ENCODE measurements at places on chromosomes 2 and 18. TPM values are rescaled to one million over a fixed set of nuclear protein-coding genes. Genes with fewer than 3 reads are reported as not detected.

GRCh38 chr2:38619458-38620164 lies 16.9 kb upstream of the HNRNPLL start:
- no peak overlapping the region for H3K27ac ChIP-seq
- no peak for DNase-seq
- no peak overlapping the region for H3K4me3 ChIP-seq
- no peaks in the 10 kb centered on the region for H3K36me3 ChIP-seq

- DNase-seq: no peak
- H3K27me3 ChIP-seq: no peaks in the 10 kb centered on the region
- H3K4me3 ChIP-seq: no peak overlapping the region
Measured at GRCh38 chr2:68366083-68366560, 1.0 kb downstream of the PLEK start.

GRCh38 chr2:150119819-150120218 lies 367.6 kb downstream of the RND3 start:
- H3K36me3 ChIP-seq: no peaks in the 10 kb centered on the region
- H3K27ac ChIP-seq: no peak overlapping the region
- no peak for DNase-seq
- no peaks in the 10 kb centered on the region for H3K4me1 ChIP-seq
- H3K4me3 ChIP-seq: no peak overlapping the region

DNA sequence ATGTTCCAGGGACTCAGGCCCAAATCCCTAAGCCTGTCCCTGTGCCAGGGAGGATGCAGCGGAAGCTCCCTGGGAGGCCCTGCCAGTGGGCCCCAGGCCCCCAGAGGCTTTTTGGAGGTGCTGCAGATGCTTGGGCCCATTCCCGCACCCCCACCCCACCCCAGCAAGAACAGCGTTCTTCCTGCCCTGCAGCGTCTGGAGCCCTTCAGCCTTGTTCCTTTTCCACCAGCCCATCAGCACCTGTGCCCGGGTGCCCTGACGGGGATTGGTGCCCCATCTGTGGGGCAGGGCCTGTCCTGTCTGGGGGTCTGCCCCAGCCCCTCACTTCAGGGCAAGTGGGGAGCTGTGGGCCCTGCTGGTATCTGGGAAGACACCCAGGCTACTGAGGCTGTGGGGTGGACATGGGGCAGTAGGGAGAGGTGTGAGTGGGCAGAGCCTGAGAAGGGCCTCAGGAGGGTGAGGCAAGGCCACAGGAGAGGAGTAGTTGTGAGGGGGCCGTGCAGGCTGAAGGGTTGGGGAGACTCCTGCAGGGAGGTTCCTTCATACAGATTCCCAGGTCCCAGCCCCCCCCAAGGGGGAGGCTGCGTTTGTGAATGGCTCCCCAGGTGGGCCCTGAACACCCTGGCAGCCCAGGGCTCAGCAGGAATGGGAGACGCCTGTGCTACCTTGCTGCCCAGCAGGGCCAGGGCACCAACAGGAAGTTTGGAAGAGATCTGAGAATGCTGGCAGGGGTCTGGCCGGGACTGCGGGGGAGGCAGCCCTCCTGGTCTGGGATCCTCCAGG lies 2.4 kb downstream of the RNPEPL1 start:
- H3K27ac ChIP-seq: no peak overlapping the region
- peaks cover 16% of the 10 kb centered on the region for H3K4me1 ChIP-seq
- H3K36me3 ChIP-seq: no peaks in the 10 kb centered on the region

- H3K36me3 ChIP-seq: no peaks in the 10 kb centered on the region
- DNase-seq: no peak
- no peak overlapping the region for H3K27ac ChIP-seq
- H3K27me3 ChIP-seq: no peaks in the 10 kb centered on the region
- no peak overlapping the region for H3K4me3 ChIP-seq
Measured at GRCh38 chr18:5622905-5623304, 79.1 kb upstream of the EPB41L3 start.

DNA sequence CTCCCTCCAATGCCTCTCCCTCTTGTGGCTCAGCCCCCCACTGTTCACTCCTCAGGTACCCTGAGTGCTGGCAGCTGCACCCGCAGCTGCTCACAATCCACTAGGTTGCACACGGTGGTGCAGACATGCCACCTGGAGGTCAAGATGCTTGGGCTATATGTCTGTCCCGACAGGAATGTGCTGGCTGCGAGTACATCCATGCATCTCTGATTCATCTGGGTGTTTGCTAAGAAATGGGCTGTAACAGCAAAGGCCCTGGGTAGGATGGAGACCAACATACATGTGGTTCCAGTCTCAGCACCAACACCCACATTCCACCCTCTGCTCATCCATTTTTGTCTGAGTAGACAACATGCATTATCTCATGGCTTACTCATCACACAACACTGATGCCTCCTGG lies 31.3 kb downstream of the ANKMY1 start:
- no peak overlapping the region for H3K27ac ChIP-seq
- no peak for DNase-seq
- no peaks in the 10 kb centered on the region for H3K36me3 ChIP-seq
- no peak overlapping the region for H3K4me3 ChIP-seq

DNA sequence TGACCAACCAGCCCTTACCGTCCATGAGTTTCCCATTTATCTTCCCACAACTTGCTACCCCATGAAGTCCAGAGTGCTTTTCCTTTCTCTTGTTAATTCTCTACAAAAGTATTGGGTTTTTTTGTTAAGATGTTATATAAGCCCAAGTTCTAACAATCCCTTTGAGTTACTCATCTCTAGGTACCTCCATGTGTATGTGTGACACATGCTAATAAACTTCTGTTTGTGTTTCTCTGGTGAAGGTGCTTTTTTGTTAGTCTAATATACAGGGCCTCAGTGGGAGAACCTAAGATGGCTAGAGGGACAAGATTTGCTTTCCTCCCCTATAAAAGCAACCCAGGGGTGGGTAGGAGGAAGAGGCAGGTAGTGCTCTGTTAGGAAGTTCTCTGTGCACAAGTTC lies 31.8 kb upstream of the RMDN2 start:
- no peak overlapping the region for H3K4me3 ChIP-seq
- no peaks in the 10 kb centered on the region for H3K27me3 ChIP-seq
- no peak for DNase-seq
- no peaks in the 10 kb centered on the region for H3K36me3 ChIP-seq
- no peak overlapping the region for H3K27ac ChIP-seq
- peaks cover 6% of the 10 kb centered on the region for H3K4me1 ChIP-seq

- no peaks in the 10 kb centered on the region for H3K36me3 ChIP-seq
- H3K27ac ChIP-seq: no peak overlapping the region
- no peak for DNase-seq
- H3K27me3 ChIP-seq: no peaks in the 10 kb centered on the region
- H3K4me3 ChIP-seq: no peak overlapping the region
Measured at GRCh38 chr18:26438980-26439379, 109.4 kb downstream of the KCTD1 start.

GRCh38 chr2:174485788-174486562 lies 854 bp downstream of the GPR155 start:
- H3K4me3 ChIP-seq: peak overlapping the region; percentile 89
- H3K27ac ChIP-seq: no peak overlapping the region
- DNase-seq: peak; percentile 28
- H3K27me3 ChIP-seq: no peaks in the 10 kb centered on the region
- H3K36me3 ChIP-seq: no peaks in the 10 kb centered on the region

DNA sequence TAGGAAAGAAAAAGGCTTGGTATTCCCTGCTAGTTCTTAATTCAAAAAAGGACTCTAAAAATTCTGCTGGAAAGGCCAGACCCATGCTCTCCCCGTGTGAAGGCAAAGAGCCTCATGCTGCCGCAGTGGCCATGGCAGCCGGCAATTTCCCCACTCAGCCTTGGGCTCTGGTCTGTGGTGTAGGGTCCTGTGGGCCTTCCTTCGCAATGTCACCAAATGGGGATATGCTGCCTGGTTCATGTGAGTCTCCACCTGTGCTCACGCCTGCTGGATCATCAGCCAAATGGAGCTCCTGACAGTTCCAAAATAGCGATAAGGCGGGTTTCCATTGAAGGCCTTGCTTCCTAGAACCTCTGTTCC lies 282.8 kb upstream of the ATP5MC3 start:
- H3K27ac ChIP-seq: no peak overlapping the region
- H3K4me1 ChIP-seq: no peaks in the 10 kb centered on the region
- H3K27me3 ChIP-seq: no peaks in the 10 kb centered on the region

DNA sequence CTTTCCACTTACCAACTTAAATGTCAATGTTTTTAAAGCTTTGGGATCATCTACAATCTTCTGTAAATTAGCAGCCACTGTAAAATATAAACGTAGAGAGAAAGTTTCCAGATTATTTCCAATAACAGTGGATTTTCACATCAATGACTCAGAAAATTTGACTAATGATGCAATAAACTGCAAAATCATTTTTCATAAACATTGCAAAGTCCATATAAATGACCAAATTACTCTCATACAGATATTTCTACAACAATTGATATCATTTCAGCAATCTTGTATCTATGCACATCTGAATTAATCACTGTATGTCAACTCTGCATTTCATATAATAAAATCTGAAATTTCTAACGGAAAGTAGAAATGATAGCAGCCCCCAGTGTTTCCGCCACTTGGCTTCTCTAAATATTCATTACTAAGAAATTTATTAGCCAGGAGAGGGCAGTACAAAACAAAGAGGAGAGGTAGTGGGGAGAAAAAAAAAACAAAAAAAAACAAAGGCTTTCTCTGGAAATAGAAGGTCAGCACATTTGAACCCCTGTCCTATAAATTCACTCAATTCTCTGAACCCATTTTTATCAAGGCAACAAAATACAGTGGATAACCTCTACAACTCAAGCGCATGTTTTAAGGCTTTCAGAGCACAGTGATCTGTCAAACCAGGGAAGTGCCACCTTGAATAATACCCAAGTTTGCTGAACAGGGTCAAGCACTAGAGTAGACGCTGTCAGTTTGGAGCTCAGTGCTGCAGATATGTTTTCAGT lies 282.6 kb downstream of the STK39 start:
- H3K4me3 ChIP-seq: no peak overlapping the region
- H3K4me1 ChIP-seq: no peaks in the 10 kb centered on the region
- no peaks in the 10 kb centered on the region for H3K27me3 ChIP-seq
- no peaks in the 10 kb centered on the region for H3K36me3 ChIP-seq
- no peak for DNase-seq

DNA sequence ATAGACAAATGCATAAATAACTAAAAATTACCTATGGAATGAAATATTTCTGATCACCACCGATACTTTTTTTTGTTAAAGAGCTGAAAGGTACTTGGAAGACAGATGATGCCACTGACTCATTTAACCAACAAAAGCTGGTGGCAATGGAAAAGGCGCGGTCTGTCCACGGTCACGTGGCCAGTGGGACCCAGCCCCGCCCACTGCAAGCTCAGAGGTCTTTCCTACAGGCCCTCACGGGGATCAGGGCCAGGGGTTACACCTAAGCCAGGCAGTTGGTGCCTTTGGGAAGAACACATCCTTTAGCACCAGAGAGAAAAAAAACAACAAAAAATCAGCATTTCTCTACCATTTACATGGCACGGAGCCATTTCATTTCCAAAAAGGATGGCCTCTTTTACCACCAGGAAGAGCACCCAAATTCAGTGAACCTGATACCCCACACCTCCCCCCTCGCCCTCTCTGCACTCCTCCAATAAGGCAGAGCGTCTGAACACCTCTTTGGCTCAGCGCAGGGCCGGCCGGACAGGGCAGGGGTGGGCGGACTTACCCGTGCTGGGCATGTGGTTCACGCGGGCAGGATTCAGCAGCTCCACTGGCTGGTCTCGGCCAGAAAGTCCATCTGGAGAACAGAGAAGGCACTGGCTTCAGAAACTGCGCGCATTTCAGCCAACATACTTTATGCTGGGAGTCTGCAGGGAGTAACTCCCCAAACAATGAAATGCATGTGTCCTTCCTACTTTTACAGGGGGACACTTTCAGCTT lies 164.6 kb downstream of the HDAC4 start:
- H3K27me3 ChIP-seq: no peaks in the 10 kb centered on the region
- H3K27ac ChIP-seq: no peak overlapping the region
- H3K36me3 ChIP-seq: no peaks in the 10 kb centered on the region

DNA sequence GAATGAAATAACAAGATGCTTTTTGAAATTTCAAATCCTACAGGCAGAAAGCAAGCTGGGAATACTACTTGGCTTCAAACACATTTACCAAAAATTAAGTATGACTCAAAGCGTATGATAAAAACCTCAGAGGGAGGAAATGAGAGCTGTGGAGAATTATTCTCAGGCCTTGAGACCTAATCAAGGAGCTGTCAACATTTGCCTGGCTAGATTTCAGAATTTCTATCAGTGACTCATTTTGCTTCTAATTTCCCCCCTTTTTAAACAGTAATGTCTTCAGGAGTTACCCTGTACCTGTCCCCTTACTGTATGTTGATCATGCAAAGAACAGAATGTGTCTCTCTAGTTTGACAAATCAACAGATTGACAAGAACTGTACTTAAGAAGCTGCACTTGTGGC lies 1324.5 kb upstream of the DDX18 start:
- H3K27me3 ChIP-seq: no peaks in the 10 kb centered on the region
- no peak overlapping the region for H3K27ac ChIP-seq
- no peaks in the 10 kb centered on the region for H3K36me3 ChIP-seq
- no peak for DNase-seq
- H3K4me1 ChIP-seq: no peaks in the 10 kb centered on the region
- H3K4me3 ChIP-seq: no peak overlapping the region

DNA sequence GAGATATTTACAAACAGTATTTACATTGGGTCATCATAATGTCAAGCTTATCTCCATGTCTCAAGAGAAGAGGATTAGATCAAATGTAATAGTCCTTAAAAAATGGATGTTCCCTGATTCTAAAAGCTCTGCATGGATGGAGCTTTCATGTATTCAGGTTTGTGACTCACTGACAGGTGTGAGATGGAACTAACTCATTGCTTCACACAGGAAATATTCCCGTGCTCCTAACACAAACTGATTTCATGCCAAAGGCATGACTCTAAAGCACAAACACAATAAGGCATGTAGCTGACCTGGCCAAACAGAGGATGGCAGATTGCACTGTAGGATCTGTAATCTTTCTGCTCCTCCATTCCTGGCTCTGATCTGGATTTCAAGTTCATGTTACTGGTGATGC lies 110.0 kb downstream of the ALK start:
- no peak overlapping the region for H3K27ac ChIP-seq
- H3K4me1 ChIP-seq: no peaks in the 10 kb centered on the region
- DNase-seq: no peak
- H3K27me3 ChIP-seq: no peaks in the 10 kb centered on the region

DNA sequence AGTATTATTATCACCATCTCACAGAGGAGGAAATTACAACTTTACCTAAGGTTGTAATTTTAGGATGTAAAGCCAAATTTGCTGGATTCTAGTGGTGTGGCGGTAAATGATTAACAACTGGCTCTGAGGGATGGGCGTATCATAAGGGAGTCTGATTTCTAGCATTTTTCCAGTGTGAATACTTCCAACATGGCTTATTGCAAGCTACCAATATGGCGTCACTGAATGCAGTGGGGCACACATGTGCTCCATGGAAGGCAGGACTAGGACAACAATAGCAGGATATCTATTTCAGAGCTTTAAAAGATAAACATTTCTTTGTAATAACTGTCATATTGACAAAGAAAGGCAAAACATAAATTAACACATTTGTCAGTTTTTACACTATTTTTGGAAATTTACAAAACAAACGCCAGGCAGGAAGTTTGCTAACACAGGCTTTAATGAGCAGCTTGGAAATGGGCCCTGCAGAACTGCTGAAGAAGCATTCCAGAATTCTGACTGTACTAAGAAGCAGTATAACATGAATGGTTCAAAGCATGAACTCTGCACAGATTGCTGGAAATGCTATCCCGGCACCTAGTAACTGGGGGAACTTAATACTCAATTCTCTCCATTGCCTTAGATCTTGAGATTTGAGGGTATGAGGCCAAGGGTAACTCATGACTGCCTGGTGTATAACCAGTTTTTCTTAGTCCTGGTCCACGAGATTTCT lies 439.3 kb upstream of the MAP2 start:
- H3K27me3 ChIP-seq: no peaks in the 10 kb centered on the region
- no peak overlapping the region for H3K27ac ChIP-seq
- H3K4me1 ChIP-seq: no peaks in the 10 kb centered on the region
- DNase-seq: no peak
- no peak overlapping the region for H3K4me3 ChIP-seq

Gene SCG2
- 6.3 TPM for total RNA-seq

Gene WDR7
- 21.9 TPM for total RNA-seq

Gene FEV
- total RNA-seq: not detected

Measured in ovary (tissue), 10 donors.